ENCODE measurements at places on chromosomes 2 and 18.
A peak's percentile ranks its signal among the peaks of the same experiment; 100 is the strongest.

DNA sequence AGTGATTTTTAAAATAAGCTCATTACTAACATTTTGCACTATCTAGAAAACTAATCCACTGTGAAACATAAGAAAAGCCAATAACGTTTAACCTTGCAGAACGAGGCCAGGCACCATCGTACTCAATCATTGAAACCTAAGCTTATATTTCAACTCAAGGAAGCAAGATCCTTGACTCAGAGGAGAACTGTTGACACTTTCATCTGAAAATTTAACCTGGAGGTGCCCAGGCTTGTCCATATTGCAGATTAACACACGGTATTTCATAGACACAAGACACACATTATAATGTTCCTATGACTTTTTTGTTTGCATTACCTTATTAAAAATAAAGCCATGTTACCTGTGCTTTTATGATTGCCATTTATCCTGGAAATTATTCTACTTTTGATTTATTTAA is 89.6 kb downstream of the ZNF385B start:
- no peak for DNase-seq

- no peak for DNase-seq
Measured at GRCh38 chr2:138842341-138842740, 62.2 kb upstream of the NXPH2 start.

DNA sequence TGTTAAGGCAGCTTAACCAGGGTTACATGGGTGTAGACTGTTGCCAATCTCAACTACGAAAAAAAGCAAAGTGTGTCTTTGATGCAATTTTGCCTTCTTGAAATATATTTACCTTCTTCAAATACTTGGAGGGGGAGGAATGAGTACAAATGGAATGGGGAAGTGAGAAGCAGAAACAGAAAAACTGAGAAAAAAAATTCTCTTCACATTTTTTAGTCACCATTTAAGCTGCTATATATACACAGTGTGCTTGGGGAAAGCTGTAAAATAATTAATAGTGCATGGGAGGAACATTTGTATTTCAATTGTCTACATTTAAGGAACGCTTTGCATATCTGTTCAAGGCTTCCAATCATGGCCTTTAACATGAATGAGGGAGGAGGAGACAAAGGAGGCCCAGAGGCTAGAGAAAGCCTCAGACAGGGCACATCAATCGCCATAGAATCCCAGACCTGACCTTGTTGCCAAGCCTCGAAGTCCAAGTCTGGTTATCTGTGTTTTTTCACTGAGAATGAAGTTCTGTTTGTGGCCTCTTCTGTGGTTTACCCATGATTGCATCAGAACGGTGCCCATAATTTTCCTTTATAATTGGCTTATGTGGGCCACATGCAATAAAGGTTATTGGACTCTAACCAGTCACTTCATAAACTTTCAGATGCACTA is 158.6 kb downstream of the PIK3C3 start:
- DNase-seq: no peak

DNA sequence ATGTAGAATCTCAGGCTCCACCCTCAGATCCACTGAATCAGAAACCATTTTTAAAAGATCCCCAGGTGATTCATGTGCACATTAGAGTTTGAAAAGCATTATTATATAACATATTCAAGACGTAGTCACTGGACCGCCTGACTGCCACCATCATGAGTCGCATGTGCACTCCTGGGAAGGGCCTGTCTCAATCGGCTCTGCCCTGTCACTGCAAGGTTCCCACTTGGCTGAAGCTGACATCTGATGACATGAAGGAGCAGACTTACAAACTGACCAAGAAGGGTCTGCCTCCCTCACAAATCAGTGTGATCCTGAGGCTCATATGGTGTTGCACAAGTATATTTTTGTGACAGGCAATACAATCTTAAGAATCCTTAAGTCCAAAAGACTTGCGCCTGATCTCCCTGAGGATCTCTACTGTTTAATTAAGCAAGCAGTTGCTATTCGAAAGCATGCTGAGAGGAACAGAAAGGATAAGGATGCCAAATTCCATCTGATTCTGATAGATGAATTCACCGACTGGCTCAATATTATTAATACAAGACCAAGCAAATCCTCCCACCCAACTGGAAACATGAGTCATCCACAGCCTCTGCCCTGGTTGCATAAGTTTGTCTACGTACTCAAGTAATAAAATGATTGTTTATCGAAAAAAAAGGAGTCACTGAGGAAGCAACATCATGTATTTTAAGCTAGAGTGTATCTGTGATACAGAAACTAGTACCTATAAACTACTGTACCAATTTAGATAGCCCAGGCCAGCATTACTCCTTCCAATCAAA is 26.2 kb downstream of the ATAD2B start:
- no peak for DNase-seq

DNA sequence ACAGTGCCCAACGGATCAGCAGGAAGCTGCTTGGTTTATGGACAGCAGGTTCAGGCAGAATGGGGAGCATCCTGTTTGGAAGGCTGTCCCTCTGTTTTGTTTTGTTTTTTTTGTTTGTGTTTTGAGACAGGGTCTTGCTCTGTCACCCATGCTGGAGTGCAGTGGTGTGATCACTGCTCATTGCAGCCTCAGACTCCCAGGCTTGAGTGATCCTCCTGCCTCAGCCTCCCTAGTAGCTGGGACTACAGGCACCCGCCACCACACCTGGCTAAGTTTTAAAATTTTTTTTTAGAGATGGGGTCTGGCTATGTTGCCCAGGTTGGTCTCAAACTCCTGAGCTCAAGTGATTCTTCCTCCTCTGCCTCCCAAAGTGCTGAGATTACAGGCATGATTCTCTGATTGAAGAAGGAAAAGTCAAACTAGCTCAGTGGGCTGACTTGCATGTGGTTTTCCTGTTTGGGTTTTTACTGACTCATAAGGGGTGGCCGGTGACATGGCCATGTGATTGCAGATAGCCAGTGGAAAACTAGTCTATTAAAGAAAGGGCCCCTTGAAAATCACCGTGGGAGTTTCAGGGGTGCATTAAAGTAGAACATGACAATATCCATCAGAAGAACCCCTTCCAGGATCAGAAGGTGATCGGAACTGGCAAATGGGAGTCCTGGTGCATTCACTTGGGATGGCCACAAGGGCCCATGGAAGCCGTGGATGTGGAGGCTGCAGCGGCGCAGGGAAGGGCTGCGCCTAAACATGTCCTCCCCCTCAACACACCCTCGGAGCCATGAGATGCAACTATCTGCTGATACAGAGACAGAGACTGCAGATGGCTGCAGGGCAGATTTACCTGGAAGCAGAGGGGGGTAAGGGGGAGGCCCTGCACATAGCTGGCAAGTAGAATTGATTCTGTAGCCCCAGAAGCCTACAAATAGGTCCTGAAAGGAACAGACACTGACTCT is 26.5 kb downstream of the AQP12B start:
- DNase-seq: no peak

- peak; percentile 62 for DNase-seq
Measured at GRCh38 chr18:12934454-12935071, 13.2 kb upstream of the SEH1L start.

Data from stimulated activated CD8-positive, alpha-beta memory T cell treated with anti-CD3 and anti-CD28 coated beads, Interleukin-4, amount 100 ng/mL, for 1 hour (primary cell).